ENCODE measurements at places on chromosomes 7 and 10.

GRCh38 chr10:83193026-83193425 lies 946.3 kb upstream of the GHITM start:
- DNase-seq = no peak

DNA sequence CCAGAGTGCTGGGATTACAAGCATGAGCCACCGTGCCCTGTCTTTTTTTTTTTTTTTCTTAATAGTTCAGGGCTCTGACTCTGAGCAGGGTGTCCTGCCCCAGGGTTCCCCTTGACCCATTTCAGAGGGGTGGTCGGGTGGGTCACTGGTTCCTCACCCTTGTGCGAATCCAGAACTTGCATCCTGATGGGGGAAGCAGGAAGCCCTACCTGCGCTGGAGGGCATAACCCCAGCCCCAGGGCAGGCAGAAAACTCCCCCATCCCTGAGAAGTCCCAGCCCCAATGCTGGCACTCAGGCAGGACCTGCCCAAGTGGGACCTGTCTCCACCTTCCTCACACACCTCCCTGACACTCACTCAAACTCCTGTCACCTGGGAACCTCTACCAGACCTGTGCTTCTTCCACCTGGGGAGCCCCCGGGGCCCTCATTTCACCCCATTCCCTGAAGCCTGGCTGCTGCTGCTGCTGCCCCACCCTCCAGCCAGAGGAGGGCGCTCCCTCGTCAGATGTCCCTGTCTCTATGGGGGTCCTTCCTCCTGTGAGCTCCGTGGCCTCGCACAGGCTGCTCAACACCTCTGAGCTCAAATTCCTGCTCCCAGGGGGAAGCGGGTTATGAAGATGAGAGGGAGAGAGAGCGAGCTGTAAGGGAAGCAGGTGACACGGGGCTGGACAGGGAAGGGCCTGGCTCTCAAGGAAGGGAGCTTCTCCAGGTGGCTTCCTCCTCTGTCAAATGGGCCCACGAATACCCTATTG lies 15.1 kb upstream of the ZNF273 start:
- no peak for DNase-seq

DNA sequence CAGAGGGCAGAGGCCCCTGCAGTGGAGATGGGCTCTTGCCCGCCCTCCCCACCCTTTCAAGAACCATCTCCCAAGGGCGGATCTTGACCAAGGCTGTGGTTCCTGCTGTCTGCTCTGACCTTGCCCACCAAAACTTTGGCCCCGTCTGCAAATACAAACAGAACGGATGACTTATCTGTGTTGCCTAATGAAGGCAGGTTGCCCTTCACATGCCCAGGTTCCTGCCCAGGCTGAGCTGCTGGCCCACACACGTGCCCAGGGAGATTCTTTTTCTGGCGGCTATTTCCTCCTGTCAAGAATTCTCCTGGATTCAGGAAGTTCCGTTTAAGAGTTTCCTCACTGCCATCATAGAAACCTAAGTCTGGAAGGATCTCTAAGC lies 78.3 kb downstream of the PROSER2 start:
- no peak for DNase-seq

DNA sequence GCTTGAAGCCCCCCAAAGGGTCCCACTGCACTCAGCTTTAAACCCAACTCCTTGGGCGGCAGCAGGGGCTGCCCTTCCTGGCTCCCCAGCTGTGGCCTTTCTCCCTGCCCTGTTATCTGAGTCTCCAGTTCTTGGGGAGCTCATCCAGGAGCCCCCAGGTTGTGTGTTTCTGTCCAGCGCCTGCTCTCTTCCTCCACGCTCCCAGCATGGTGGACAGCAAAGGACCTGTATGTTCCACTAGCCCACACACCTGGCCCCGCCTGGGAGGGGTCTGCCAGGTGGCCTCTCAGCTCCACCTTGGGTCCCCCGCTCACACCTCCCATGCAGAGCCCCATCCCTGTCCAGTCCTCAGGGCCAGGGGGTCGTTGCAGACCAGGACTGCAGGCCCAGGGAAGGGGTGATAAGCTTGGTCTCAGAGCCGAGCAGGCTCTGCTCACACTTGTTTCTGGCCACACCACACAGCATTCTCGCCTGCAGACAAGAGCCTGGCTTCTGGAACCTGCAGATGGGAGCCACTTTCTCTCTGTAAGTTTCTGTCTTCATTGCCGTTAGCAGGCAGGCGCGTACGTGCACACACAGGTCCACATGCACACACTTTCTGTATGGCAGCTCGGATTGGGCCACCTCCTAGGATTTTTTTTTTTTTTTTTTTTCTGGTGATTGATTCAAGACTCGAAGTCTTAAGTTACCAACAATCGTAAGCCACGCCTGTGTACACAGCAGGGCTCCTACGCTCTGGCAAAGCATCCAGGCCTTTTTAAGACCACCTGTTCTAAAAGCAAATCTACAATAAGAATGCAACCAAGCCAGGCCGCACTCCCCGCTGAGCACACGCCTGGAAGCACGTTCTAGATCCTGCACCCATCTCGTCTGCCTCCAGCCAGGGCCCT lies 104.6 kb downstream of the CYTH3 start:
- DNase-seq = no peak

GRCh38 chr7:45165857-45166256 lies 8.3 kb downstream of the RAMP3 start:
- no peak for DNase-seq

DNA sequence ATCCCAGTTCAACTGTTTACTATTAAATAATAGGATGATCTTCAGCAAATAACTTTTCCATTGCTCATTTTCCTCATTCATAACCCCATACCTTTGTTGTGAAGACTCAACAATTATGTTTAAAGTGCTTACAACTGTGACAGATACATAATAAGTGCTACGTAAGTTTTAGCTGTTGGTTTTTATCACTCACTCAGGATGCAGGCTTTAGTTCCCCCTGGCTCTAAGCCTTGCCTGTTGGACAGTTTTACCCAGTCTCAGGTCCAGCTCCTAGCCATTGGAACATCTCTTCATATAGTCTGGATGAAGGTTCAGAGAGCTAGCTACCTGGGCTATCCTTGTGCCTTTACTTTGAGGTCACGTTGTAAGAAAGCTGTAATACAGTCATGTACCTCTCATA lies 353.2 kb downstream of the CRPPA start:
- no peak for DNase-seq

- DNase-seq = no peak
Observed at GRCh38 chr7:158633055-158633956, 45.7 kb upstream of the PTPRN2 start.

DNA sequence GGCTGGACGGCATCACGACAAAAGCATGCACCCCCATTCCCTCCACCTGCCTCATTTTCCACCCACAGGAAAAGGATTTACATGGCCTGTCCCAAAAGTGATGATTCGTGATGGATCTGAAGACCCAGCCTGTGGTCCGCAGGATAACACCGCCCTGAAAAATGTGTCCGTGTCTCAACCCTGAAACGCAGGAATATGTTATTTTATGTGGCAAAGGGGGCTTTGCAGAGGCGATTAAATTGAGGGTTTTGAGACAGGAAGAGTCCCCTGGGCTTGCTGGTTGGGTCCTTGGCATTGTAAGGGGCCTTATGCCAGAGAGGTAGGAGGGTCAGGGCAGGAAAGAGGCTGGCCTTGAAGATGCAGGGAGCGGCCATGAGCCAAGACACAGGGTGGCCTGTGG lies 80.2 kb upstream of the PPP2R2D start:
- no peak for DNase-seq

DNA sequence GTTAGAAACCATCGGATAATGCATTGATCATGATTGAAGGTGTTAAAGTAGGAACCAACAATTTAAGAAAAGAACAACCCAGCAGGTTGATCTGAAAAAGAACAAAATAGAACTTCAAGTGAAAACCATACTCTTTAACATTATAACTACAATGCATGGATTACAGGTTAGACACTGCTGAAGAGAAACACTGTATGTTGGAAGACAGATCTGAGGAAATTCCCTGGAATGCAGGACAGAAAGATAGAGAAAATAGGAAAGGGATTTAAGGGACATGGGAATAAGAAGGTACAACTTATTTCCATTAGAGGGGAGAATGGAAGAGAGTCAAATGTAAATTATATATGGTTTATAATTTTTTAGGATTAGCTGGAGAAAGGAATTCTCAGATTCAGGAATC lies 303.3 kb downstream of the DNAJB6 start:
- no peak for DNase-seq

Data from amygdala (tissue), 56 donors.